ENCODE measurements at places on chromosomes 5 and 9. TPM values are rescaled to one million over a fixed set of nuclear protein-coding genes. Genes with fewer than 3 reads are reported as not detected.
A peak's percentile ranks its signal among the peaks of the same experiment; 100 is the strongest.

CNTNAP3B gene
- total RNA-seq, result 12.5 TPM

GRCh38 chr5:10599862-10600284 is 36.0 kb downstream of the ANKRD33B start:
- H3K27ac ChIP-seq, result peak overlapping the region; percentile 80
- no peaks in the 10 kb centered on the region for H3K36me3 ChIP-seq
- H3K27me3 ChIP-seq, result no peaks in the 10 kb centered on the region
- peak; percentile 91 for DNase-seq
- H3K4me3 ChIP-seq, result no peak overlapping the region

PAX5 gene
- not detected for total RNA-seq

DNA sequence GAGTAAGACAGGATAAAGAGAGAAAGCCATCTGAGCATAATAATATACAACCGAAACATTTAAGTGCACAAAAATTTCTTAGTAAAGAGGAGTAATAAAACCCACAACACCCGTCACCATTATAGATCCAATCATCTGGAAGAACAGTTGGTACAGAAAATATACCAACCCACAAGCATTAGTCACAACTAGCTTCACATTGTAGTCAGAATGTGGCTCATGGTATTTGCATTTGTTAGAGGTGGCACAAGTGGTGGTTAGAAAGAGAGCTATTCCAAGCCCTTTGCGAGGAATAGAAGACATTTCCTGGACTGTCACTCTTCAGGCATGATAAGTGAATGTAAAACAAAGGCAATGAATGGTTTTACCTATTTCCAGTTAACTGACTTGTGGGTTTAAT is 677.5 kb upstream of the ST8SIA4 start:
- DNase-seq, result peak; percentile 34
- no peaks in the 10 kb centered on the region for H3K36me3 ChIP-seq
- no peaks in the 10 kb centered on the region for H3K27me3 ChIP-seq
- H3K4me1 ChIP-seq, result no peaks in the 10 kb centered on the region
- no peak overlapping the region for H3K27ac ChIP-seq

DNA sequence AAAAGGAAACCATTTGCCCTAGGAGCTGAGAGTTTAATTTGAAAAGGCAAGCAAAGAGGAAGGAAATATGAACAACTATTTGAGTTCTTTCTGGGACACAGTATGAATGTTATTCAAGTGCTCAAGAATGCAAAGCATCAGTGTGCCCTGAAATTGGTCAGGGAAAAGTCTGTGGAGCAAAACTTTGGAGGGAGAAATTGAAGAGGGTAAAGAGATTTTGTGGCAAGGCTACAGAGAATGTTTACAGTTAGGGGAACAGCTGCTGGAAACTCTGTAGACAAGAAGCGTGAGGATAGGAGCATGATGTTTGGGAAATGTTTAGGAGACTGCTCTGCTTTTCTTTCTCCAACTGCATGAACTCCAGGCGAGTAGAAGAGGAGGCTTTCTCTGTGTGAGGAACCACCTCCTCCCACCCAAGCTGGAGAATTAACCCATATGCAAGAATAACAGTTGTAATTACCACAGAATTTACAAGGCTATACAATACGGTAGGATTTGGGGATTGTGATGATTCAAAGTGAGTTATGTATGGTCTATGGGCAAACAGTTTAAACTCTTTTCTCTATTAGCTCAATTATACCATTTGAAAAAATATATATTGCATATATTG is 75.4 kb upstream of the IL7R start:
- DNase-seq, result no peak
- H3K4me1 ChIP-seq, result peaks cover 8% of the 10 kb centered on the region
- no peak overlapping the region for H3K4me3 ChIP-seq
- no peaks in the 10 kb centered on the region for H3K36me3 ChIP-seq

GRCh38 chr9:5511935-5512580 is 1.7 kb downstream of the PDCD1LG2 start:
- no peak for DNase-seq
- peak overlapping the region; percentile 59 for H3K4me3 ChIP-seq
- H3K4me1 ChIP-seq, result peaks cover 41% of the 10 kb centered on the region
- H3K27me3 ChIP-seq, result no peaks in the 10 kb centered on the region
- peak overlapping the region; percentile 91 for H3K27ac ChIP-seq

- no peak overlapping the region for H3K4me3 ChIP-seq
- peak; percentile 45 for DNase-seq
- H3K27ac ChIP-seq, result no peak overlapping the region
- H3K27me3 ChIP-seq, result no peaks in the 10 kb centered on the region
Observed at GRCh38 chr5:61290791-61291210, 41.3 kb upstream of the ZSWIM6 start.

NREP gene
- total RNA-seq, result 27.5 TPM

DNA sequence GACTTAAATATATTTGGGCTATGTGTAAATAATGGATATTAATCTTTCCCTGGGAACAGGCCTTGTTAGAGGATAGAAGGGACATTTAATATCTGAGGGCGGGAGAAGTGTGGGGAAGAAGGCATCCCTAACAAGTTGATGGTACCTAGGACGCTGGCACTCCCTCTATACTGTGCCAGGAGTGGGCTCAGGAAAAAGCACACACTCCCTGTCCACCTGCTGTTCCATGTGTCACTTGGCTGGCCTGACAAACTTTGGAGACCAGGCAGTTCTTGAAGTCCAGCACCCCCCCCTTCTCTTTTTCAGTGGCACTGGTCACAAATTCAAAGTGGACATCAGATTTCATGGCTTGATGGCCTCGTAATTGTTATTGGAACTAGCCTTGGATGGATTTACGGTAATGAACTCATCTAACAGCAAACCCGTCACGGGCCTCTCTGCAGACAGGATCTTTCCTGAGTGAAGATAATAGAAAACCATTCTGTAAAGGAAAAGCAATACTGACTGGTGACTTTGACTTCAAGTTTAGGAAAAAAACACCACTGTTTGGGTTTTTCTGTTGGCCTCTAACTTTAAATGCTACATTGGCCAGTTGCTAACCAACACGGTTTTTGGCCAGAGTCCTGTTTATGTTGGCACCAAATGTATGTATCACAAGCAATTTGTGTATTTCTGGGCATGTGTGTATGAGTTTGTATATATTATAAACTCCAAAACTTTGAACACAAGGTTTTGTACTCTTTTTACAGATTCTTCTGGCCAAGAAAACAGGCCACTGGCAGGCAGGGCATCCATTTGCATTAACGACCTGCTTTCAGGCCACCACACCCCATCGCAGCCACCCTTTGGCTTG is 552.6 kb downstream of the CCDC171 start:
- no peak overlapping the region for H3K4me3 ChIP-seq
- no peak for DNase-seq
- H3K36me3 ChIP-seq, result no peaks in the 10 kb centered on the region
- no peaks in the 10 kb centered on the region for H3K27me3 ChIP-seq
- no peak overlapping the region for H3K27ac ChIP-seq

GRCh38 chr9:122949696-122950095 is 8.9 kb downstream of the RABGAP1 start:
- H3K36me3 ChIP-seq, result no peaks in the 10 kb centered on the region
- no peak for DNase-seq
- H3K27me3 ChIP-seq, result no peaks in the 10 kb centered on the region
- peaks cover 31% of the 10 kb centered on the region for H3K4me1 ChIP-seq

Data from PC-3 (cell line).